Kidney (tissue), 22 donors: ENCODE measurements at places on chromosomes 3 and 15.

- H3K27ac ChIP-seq, result peak overlapping the region; percentile 23
- peak; percentile 76 for DNase-seq
- no peak overlapping the region for H3K4me3 ChIP-seq
- H3K36me3 ChIP-seq, result no peaks in the 10 kb centered on the region
- H3K4me1 ChIP-seq, result peaks cover 10% of the 10 kb centered on the region
Measured at GRCh38 chr15:29924750-29925149, 102.5 kb upstream of the TJP1 start.

- no peak overlapping the region for H3K4me3 ChIP-seq
- H3K4me1 ChIP-seq, result no peaks in the 10 kb centered on the region
- DNase-seq, result no peak
- H3K36me3 ChIP-seq, result no peaks in the 10 kb centered on the region
- H3K27me3 ChIP-seq, result no peaks in the 10 kb centered on the region
Measured at GRCh38 chr3:135897715-135898114, 67.8 kb upstream of the PPP2R3A start.

DNA sequence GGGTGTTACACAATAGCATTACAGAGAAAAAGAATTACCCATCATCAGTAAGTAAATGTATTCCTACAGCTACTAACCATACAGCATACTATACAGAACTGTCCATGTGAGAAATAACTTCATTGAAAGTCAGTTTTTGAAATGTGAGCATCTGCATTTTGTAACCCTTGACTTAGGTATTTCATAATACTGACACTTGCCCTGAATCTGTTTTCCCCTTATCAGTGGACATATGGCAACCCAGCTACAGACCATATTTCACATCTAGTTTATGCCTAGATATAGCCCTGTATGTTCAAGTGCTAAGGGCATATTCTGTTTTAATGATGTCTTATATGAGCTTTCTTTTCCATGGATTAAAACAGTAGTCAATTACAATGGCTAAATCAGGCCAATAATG, 297.6 kb downstream of the TBC1D5 start:
- no peak for DNase-seq
- H3K27me3 ChIP-seq, result no peaks in the 10 kb centered on the region

- no peaks in the 10 kb centered on the region for H3K36me3 ChIP-seq
- H3K27ac ChIP-seq, result no peak overlapping the region
- no peaks in the 10 kb centered on the region for H3K27me3 ChIP-seq
- no peaks in the 10 kb centered on the region for H3K4me1 ChIP-seq
- no peak for DNase-seq
Measured at GRCh38 chr15:45794712-45795439, 160.0 kb downstream of the SQOR start.

DNA sequence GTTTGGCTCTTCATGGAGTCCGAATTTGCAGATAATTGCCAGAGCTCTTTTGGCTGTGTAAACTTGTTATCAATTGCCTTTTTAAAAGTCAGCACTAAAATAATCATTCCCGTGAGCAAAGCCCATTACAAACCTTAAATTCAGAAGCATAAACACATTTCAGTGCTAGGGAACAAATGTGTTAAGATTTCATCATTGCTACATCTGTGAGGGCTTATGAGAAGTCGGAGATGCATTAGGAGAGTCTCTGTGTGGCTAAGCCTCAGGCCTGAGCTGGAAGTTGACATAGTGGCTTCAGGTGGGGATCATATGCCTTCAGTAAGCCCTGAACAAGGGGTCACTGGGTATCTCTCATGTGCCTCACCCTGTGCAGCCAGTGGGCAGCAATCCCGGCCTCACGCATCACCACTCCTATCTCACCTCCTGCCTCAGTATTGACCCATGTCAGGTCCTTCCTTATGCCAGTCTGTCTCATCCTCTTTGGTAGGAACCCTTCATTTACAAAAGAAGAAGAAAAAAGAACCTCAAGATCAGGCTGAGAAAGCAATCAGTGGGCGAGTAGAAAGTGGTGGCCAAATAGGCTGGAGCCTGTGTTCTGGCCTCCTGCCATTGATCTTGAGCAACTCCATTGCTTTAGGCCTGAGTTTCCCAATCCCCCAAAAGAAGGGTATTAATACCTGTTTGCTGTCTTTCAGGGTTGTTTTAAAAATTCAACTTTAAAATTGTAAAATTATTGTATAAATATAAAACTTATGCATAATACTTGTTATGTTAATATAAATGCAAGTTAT, 233.5 kb downstream of the IL20RB start:
- H3K4me1 ChIP-seq, result no peaks in the 10 kb centered on the region
- no peak overlapping the region for H3K27ac ChIP-seq
- DNase-seq, result no peak
- H3K36me3 ChIP-seq, result no peaks in the 10 kb centered on the region
- no peaks in the 10 kb centered on the region for H3K27me3 ChIP-seq

DNA sequence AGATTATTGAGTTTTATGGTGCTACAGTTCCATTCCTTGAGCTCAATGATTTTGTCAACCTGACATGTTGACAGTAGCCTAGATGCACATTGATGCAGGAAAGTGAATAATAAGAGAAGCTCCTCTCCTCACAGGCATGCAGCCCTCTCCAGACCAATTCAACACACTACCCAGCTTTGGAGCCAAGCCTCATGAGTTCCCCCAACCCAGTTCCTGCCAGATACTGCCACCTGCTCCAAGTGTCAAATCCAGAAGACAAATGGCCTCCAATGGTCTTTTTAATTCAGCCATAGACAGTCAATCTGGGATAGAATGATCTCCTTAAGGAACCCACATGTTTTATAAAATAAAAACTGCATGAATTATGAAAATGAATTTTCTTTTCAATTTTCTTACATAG, 83.7 kb upstream of the ARHGEF3 start:
- no peaks in the 10 kb centered on the region for H3K27me3 ChIP-seq
- no peak for DNase-seq
- no peak overlapping the region for H3K4me3 ChIP-seq
- no peaks in the 10 kb centered on the region for H3K36me3 ChIP-seq
- no peak overlapping the region for H3K27ac ChIP-seq
- no peaks in the 10 kb centered on the region for H3K4me1 ChIP-seq

GRCh38 chr3:114896978-114897377, 250.1 kb downstream of the ZBTB20 start:
- peaks cover 18% of the 10 kb centered on the region for H3K4me1 ChIP-seq
- H3K27ac ChIP-seq, result no peak overlapping the region
- DNase-seq, result no peak

GRCh38 chr3:128175768-128176167, 22.5 kb downstream of the EEFSEC start:
- DNase-seq, result no peak
- H3K4me1 ChIP-seq, result no peaks in the 10 kb centered on the region
- H3K36me3 ChIP-seq, result no peaks in the 10 kb centered on the region
- no peak overlapping the region for H3K4me3 ChIP-seq

DNA sequence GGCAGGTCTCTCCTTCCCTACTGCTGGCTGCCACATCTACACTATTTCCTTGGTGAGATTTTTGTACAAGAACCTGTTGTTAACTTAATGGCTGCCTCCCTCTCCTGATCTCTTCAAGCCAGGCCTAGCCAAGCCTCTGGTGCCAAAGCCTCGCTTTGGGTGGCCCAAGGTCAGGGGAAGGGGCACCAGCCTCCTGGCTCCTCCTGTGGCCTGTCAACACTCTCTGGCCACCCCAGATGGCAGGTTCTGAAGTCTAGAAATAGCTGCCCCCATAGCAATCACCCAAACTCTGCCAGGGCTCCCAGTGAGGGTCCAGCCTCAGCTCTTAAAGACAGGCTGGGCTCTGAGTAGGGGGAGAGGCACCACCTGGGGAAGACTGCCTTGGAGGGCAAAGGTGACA, 5.0 kb downstream of the IFRD2 start:
- no peaks in the 10 kb centered on the region for H3K27me3 ChIP-seq
- no peak overlapping the region for H3K27ac ChIP-seq
- peaks cover 9% of the 10 kb centered on the region for H3K36me3 ChIP-seq
- DNase-seq, result no peak

DNA sequence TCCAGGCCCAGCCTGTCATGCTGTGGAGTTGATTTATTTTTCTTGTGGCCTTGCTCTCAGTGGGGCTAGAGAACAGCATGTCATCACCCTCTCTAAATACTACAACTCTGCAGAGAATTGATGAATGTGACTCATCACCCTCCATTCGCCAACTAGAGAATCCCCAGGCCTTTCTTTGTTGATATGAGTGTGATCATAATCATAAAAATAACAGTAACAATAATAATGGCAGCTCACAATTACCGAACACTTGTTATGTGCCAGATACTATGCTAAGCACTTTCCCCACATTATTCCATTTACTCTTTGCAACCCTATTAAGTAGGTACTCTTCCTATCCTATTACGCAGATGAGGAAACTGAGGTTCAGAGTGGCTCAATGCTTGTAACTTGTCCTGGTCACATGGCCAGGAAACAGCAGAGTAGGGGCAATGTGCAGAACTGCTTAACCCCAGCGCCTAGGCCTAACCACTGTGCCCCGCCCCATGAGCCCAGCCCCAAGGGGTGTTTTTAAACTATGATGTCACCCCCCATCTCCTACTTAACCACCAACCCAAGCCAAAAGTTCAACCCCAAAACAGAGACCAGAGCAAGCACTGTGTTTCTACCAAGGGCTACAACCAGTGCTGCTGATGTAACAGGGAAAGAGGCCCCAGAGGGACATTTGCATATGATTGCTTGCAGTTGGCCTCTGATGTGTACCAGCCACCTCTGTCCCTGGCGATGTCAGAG, 104.5 kb downstream of the ADCY5 start:
- H3K27me3 ChIP-seq, result no peaks in the 10 kb centered on the region
- no peak overlapping the region for H3K27ac ChIP-seq
- no peaks in the 10 kb centered on the region for H3K4me1 ChIP-seq
- H3K4me3 ChIP-seq, result no peak overlapping the region
